Activated CD8-positive, alpha-beta T cell treated with anti-CD3 and anti-CD28 coated beads for 36 hours (primary cell): ENCODE measurements at places on chromosomes 1 and 21.
A peak's percentile ranks its signal among the peaks of the same experiment; 100 is the strongest.

DNA sequence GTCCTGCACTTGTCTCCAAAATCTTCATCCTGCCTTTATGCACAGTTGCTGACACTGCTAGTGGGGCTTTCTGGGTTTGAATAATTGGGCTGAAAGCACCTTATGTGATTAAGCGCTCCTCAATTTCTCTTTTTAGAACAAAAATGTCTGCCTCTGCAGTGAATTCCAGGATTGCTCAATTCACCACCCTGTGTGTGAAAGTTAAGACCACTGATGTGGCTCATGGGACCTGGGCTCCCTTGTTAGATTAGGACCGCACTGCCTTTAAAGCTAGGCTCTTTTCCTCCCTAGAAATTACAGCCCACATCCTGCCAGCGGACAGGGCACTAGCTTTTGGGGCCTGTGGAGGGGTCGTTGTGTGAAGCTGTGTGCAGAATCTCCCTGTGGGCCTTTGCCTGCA, 18.8 kb downstream of the KIAA1614 start:
- DNase-seq, result no peak

DNA sequence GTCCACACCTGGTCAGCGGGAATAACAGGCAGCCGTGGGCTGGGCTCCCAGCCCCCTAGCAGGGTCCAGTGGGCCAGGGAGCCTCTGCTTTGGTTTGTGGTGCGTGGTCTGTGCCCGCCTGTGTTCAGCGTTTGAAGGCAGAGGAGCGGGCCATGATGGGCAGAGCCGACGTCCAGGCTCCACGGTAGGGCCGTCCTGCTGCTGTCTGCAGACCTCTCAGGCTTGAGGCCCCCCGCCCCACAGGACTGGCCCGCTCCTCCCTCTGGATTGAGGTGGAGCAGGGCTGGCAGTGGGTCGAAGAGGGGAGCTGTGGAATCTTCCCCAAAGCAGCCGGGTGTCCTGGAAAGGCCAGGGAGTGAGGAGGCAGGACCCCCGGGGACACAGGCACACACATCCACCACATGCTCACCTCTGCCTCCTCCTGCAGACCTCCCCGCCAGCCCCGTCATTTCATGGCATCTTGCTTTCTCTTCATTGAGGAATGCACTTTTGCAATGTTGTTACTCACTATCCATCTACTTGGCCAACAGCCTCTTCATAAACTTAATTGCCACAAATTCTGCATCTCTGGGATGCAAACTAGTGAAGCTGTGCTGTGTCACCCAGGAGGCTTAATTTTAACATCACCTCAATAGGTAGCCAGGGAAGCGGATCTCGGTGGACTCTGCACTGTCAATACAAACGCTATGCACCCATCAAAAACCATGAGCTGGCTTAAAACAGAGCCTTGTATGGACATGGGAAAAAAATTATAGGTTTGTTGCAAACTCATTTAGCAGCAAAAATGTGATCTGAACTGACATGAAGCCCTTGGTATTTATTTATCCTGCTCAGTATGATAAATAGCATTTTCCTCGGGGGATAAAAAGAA, 85.9 kb downstream of the PDE9A start:
- no peak for DNase-seq

DNA sequence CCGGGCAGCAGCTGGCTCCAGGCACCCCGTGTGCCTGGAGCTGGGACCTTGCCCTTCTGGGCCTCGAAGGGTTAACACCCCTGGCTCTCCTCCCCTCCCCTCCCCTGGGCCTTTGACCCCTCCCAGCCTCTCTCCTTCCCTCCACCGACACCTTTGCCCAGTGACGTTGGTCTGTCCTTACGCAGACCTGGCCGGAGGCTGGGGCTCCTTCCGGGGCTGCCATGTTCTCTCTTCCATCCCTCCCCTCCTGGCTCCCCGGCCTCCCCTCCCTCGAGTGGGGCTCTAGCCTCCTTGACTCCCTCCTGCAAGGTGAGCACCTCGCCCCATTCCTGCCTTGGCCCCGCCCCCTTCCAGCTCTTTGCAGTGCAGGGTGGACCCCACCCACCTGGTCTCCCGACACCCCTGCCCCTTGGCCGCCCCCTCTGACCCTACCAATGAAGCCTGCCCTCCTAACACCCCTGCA, at the start of gene TMEM82:
Gene TMEM82 (plus strand): TSS at position 161 of the 463 bp plus-strand sequence. CDS start 61 bp downstream, at position 222.
- no peak for DNase-seq

- DNase-seq, result no peak
Measured at GRCh38 chr1:60655679-60656355, 426.5 kb upstream of the NFIA start.

DNA sequence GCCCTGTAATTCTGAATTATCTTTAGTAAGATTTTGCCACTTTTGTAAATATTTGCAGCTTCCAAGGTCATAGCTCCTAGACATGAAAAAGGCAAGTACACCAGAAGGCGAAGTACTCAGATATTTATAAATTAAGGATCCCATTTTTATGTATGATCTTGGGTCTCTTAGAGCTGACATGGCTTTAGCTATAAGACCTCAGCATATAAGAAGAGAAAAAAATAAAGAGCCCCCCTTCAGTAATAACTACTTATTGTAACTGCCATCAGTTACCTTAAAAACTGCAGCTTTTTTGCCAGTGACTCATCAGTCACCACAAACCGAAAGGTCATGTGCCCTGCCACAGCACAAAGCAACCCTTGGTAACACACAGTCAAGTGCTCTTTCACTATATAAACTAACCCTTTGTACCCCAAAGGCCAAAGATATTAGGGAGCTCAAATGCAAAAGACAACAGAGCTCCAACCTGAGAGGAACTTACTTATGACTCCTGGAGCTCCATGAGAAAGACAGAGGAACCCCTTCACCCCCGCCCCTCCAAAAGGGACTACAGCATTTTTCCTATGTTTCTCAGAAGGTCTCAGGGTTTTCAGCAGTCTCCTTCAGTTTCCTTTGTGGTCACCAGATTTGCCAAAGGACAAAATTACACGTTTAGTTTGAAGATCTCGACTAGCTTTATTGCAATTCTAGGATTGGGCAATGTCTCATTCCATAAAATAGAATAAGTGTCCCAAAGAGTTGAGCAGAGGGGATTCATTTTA, 219.8 kb upstream of the DUSP10 start:
- DNase-seq, result peak; percentile 84

GRCh38 chr21:43269440-43269839, 100.6 kb downstream of the CRYAA start:
- DNase-seq, result peak; percentile 59

DNA sequence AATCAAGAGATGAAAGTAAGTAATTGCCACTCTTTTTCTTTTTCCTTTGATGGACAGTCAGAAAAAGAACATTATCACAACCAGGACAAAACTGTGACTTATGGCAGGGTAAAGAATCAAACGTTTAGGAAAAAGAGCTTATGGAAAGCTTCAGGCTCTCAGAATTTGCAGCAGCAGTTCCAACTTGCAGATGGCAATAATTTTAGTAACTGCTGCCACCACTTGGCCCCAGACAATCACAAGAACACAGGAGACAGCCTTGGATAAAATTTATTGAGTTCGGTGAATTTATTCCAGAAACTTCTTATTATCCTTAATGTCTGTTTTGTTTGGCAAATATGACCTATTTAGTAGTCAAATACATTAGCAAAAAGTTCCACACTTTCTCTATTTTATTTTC, 804.4 kb downstream of the BRINP3 start:
- DNase-seq, result no peak

- no peak for DNase-seq
Measured at GRCh38 chr1:84704872-84705417, 14.7 kb upstream of the SSX2IP start.

DNA sequence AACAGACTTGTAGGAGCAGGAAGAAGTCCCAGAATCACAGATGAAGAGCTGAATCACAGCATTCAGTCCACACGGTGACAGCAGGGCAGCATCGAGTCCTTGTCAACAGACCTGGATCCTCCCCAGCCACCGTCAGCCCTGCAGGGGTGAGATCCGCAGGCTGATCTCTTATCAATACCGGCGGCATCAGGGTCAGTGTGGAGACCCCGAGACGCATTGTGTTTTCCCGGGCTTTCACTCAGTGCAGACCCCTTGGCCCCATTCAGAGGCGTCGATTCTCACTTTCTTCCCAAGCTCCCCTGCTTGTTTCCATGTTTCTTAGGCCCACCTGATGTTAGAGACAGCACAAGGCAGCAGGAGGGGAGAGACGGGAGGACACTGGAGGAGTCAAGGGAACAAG, 609.6 kb downstream of the PTPRU start:
- DNase-seq, result no peak

DNA sequence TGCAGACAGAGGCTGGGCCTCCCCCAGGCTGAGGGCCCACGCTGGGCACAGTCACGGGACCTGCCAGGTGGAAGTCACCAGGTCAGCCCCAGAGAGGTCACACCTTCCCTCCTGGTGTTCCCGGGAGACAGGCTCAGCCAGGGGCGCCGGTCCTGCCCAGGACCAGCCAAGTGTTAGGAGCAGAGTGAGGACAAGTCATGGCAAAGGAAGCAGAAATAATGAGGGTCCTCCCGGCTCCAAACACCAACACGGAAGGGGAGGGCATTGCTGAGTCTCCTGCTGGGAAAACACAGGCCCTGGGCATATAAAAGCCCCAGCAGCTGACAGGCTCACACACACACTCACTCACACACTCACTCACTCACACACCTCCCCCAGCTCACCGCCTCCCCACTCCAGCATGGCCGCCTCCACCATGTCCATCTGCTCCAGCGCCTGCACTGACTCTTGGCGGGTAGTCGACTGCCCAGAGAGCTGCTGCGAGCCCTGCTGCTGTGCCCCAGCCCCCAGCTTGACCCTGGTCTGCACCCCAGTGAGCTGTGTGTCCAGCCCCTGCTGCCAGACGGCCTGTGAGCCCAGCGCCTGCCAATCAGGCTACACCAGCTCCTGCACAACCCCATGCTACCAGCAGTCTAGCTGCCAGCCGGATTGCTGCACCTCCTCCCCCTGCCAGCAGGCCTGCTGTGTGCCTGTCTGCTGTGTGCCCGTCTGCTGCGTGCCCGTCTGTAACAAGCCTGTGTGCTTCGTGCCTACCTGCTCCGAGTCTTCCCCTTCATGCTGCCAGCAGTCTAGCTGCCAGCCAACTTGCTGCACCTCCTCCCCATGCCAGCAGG, at the start of gene KRTAP10-10:
Gene KRTAP10-10 (plus strand): TSS at position 339 of the 833 bp plus-strand sequence. CDS start 62 bp downstream, at position 401.
- DNase-seq, result no peak

DNA sequence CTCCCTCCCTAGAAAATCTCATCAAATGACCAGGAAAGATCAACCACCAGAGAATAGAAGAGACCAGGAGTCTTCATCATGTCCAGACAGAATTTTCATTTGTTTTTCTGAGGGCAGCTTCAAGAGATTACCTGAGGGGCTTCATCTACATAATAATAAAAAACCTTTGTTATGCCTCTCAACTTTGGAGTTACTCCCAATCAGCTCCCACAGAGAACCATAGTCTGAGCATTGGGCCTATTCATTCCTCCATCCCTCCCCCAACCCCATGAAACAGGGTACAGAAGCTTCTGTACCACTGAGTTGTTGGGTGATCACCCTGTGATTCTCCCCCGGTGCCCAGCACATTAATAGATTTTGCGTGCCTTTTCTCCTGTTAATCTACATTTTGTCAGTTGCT, 53.3 kb upstream of the PRRC2C start:
- DNase-seq, result no peak

DNA sequence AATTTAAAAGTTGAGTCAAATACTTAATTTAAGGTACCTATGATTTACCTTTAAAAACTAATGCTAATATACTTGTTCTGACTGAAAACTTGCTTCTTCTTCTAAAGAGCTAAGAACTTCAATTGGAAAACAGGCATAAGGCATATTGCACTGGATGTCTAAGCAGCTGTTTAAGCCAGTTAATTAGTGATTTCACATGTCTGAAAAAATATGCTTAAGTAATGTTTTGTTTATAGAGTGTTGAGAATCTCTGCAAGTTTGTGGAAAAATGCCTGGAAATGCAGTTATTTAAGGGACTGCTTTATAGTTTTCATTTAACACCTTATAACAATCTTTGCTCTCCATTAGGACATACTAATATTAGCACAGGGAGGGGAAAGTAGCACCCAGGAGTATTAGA, 28.2 kb downstream of the UBE2U start:
- no peak for DNase-seq

GRCh38 chr21:34077888-34078287, 4.5 kb downstream of the MRPS6 start:
- DNase-seq, result no peak

GRCh38 chr1:204367956-204368355, 8.2 kb upstream of the PLEKHA6 start:
- DNase-seq, result no peak

- no peak for DNase-seq
Measured at GRCh38 chr21:26138615-26139257, 31.8 kb downstream of the APP start.

GRCh38 chr1:210293171-210293607, 35.5 kb upstream of the HHAT start:
- DNase-seq, result no peak
